ENCODE measurements at places on chromosomes 4 and X. TPM values are rescaled to one million over a fixed set of nuclear protein-coding genes. Genes with fewer than 3 reads are reported as not detected.

The STK32B gene
- 18.2 TPM for total RNA-seq

The FREM3 gene
- 0.06 TPM for total RNA-seq

The TMEM150C gene
- 7.7 TPM for total RNA-seq

The MTCP1 gene
- total RNA-seq, result 23.8 TPM

The IGSF1 gene
- total RNA-seq, result 1.4 TPM

The XAGE2 gene
- total RNA-seq, result not detected

The MAGEA10 gene
- not detected for total RNA-seq

DNA sequence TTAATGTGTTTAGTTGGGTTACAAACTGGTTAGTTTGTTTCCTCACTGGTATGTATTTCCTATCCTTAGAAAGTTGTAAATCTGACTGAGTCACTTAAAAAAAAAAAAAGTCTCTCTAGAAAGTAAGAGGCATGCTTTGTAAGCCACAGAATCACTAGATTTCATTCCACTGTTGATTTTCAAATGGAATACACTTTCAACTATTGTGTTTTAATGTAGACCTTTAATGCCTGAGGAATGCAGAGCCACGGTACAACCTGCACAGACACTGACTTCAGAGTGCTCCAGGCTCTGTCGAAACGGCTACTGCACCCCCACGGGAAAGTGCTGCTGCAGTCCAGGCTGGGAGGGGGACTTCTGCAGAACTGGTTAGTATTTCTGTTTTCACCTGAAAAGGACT, 88.6 kb downstream of the HHIP start:
- no peak for DNase-seq
- no peaks in the 10 kb centered on the region for H3K36me3 ChIP-seq
- no peak overlapping the region for H3K4me3 ChIP-seq
- H3K27ac ChIP-seq, result no peak overlapping the region
- no peaks in the 10 kb centered on the region for H3K4me1 ChIP-seq

DNA sequence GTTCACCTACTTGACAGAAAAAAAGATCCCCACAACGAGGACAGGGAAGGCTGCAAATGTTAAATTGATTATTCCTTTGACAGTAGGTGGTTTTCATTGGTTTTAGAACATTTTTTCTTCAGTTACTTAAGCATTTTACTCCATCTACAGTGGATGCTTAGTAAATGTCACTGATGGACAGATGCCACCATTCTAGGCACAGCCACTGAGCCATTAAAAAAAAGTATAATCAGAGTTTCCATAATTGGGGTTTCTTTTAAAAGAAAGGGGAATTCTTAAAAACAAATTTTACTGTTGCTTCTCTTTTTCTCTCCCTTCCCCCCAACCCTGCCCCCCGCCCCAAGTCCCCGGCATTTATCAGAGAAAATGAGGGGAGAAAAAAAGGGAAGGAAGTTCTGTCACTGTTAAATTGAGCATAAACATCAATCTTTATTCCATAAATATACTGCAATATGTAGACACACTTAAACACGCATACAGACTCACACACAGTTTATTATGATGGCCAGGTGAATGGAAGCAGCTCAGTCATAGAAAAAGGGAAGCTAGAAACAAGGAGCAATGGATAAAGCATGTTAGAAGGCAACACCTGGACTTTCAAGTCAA, 79.7 kb upstream of the PRPS2 start:
- no peak for DNase-seq
- no peaks in the 10 kb centered on the region for H3K4me1 ChIP-seq
- no peaks in the 10 kb centered on the region for H3K27me3 ChIP-seq
- H3K36me3 ChIP-seq, result no peaks in the 10 kb centered on the region
- no peak overlapping the region for H3K4me3 ChIP-seq

- H3K4me3 ChIP-seq, result no peak overlapping the region
- H3K4me1 ChIP-seq, result no peaks in the 10 kb centered on the region
- no peaks in the 10 kb centered on the region for H3K27me3 ChIP-seq
- no peak for DNase-seq
- H3K27ac ChIP-seq, result no peak overlapping the region
- H3K36me3 ChIP-seq, result no peaks in the 10 kb centered on the region
These were observed 28.1 kb downstream of the STARD8 start for GRCh38 chrX:68675571-68675970.

DNA sequence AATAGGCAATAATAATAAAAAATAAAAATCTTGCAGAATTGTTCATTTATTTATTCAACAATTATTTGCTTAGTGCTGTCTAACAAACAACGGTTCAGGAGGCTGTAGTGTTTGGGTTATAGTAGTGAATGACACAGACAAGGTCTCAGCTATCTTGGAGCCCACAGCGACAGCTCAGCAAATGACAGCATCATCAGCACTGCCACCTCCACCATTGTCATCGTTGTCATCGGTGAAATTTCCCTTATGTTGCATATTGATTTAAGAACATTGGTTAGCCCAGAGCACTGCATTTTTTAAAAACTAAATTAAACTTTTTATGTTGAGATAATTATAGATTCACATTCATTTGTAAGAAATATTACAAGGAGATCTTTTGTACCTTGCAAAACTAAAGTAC, 79.9 kb downstream of the TRAPPC11 start:
- H3K27ac ChIP-seq, result no peak overlapping the region
- H3K27me3 ChIP-seq, result no peaks in the 10 kb centered on the region
- H3K4me1 ChIP-seq, result no peaks in the 10 kb centered on the region
- DNase-seq, result no peak
- no peaks in the 10 kb centered on the region for H3K36me3 ChIP-seq

DNA sequence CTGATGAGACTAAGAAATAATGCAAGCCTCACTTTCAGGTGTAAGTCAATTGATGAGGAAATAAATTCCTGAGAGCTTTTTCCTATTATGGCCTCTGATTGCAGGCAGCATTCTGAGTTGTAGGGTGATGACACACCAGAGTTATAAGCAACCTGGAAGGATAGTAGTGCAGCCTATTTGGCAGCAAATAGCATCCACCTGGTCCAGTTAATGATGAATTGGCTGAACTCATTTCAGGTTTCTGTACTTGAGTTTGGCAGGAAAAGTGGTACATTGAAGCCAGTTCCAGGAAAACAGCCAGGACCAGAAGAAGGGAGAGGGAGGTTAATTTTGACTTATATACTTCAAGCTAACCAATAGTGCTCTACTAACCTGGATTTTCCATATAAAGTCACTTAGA, 316.8 kb downstream of the NAF1 start:
- no peaks in the 10 kb centered on the region for H3K4me1 ChIP-seq
- no peak overlapping the region for H3K27ac ChIP-seq
- H3K36me3 ChIP-seq, result no peaks in the 10 kb centered on the region
- no peak overlapping the region for H3K4me3 ChIP-seq
- DNase-seq, result no peak

GRCh38 chr4:98555798-98556445, 102.5 kb downstream of the TSPAN5 start:
- no peak overlapping the region for H3K4me3 ChIP-seq
- H3K4me1 ChIP-seq, result no peaks in the 10 kb centered on the region
- no peak for DNase-seq

DNA sequence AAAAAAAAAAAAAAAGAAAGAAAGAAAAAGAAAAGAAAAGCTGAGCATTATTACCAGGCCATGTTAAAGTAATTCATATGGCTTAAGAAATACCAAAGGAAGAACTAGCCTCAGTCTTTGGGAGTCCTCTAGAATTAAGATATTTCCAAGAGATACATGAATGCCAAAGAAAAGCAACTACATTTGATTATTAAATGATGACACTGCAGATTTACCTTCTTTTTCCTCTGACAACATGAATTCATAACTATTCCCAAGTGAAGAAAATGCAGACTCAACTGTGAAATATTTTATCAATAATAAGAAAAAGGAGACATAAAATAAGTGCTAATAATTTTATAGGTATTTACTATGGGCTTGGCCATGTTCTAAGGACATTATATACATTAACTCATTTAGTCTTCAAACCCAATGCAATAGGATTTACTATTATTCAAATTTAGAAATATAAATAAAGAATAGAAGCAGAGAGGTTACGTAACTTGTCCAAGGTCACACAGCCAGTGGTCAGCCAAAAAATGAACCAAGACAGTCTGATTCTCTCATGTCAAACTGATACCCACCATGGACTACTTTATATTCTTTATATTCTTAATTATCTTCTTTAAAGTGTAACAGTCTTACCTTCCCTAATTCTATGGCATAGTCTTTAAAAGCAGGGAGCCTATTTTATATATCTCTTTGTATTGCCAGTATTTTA, 6.9 kb downstream of the SH3D19 start:
- H3K4me1 ChIP-seq, result peaks cover 21% of the 10 kb centered on the region
- H3K4me3 ChIP-seq, result no peak overlapping the region
- DNase-seq, result no peak

DNA sequence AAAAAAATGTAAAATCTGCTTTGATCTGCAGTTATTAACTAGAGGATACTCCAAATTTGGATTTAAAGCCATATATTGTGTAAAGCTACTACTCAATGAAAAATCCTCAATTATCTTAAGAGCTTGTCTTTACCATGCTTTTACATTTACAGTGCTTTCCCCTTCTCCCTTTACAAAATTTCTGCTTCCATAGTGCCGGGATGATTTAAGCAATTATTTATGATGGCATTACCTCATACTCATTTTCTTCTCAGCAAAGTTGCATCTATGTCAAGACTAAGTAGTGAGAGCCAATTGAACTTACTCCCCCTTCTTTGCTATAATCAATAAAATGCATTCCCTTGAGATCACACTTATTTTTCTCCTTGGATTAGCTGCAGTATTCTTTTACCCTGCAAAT, 505.4 kb upstream of the AGA start:
- H3K36me3 ChIP-seq, result no peaks in the 10 kb centered on the region
- DNase-seq, result no peak
- no peaks in the 10 kb centered on the region for H3K27me3 ChIP-seq
- no peaks in the 10 kb centered on the region for H3K4me1 ChIP-seq
- H3K27ac ChIP-seq, result no peak overlapping the region

DNA sequence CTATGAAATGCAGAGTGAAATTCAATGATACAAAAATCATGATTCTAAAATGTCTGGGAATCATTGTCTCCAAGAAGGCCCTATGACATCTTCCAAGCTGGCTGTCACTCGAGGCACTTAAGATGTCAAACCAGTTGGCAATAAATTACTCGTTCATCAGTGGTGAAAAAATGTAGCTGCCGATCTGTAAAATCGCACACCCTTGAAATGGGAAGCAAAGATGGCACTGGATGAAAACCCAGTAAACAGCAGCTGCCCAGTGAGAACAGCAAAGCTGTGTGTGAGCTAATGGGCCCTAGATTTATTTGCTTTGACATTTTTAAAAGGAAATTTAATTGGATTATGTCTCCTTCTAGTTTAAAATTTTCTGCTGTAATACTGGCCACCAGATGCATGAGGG, 181.9 kb upstream of the NDP start:
- no peaks in the 10 kb centered on the region for H3K27me3 ChIP-seq
- H3K27ac ChIP-seq, result no peak overlapping the region
- no peak overlapping the region for H3K4me3 ChIP-seq
- no peak for DNase-seq
- no peaks in the 10 kb centered on the region for H3K4me1 ChIP-seq
- no peaks in the 10 kb centered on the region for H3K36me3 ChIP-seq

DNA sequence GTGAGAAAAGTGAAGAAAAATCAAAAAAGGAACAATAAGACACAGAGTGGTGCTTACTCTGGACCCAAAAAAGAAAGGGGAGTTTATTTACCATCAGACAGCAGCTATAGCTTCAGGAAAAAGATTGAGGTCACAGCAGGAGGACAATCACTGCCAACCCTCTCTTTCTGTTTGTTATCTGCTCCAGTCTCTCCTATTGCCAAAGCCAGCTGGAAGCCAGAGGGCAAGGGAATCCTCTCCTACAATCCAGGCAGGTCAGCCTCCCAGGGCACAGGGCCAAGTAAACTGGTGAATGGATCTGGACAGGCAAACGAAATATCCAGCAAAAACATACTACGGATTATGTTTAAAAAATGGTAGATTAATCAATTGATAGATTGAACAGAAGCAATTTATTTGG, 306.9 kb upstream of the SLIT2 start:
- H3K36me3 ChIP-seq, result no peaks in the 10 kb centered on the region
- no peaks in the 10 kb centered on the region for H3K4me1 ChIP-seq
- H3K27ac ChIP-seq, result no peak overlapping the region
- no peak overlapping the region for H3K4me3 ChIP-seq
- no peak for DNase-seq
- H3K27me3 ChIP-seq, result no peaks in the 10 kb centered on the region

DNA sequence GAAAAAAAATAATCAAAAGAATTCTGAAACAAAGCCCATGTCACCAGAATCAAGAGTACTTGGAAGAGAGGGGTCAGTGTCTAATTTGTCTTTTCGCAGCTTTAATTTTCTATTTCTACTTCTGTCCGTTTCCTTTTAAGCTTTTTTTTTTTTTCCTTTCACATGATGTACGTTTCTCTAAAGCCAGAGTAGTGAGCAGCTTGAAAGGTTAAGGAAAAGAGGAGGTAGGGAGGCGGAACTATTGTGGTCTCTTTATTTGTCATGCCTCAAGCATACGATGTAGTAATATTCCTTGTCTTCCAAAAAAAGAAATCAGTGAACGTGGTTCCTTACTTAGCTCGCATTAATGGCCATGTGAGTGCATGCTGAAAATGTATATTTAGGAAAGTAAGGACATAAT, 311.5 kb downstream of the TENM3 start:
- H3K27me3 ChIP-seq, result no peaks in the 10 kb centered on the region
- no peaks in the 10 kb centered on the region for H3K36me3 ChIP-seq
- H3K4me1 ChIP-seq, result no peaks in the 10 kb centered on the region
- DNase-seq, result no peak

DNA sequence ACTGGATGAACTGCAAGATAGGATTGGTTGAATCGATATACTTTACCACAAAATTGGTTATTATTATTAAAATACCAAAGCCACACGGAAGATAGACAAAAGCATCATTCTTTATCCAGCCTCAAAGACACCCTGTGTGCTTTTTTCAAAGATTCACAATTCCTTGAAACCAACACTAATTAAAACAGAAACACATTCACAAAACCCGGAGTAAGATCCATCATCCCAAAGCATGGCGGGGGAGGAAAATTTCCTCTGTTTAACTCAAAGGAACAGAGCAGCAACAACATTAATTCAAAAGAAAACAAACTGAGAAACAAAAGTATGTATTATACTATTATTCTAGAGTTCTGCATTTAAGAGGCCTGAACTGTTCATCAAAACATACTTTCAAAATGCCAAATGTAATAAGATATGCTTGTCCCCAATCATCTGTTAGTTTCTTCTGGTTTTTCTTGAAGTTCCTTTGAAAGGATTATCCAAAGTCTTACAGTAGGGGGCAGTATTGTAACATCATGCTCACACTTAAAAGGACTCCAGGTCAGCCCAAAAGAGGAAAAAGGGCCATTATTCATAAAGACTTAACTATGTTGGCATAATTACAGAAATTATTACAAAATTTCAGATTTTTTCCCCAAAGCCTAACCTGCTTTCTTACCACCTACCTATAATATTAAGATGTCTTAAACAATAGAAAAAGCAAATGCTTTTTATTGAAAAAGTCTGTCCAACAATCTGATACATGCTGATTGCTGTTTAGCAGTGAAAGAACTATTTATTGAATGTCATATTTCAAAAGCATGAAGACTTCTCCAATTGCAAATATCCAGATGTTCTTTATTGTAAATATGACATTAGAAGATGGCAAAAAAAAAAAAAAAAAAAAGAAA, 168.7 kb downstream of the SCFD2 start:
- no peaks in the 10 kb centered on the region for H3K36me3 ChIP-seq
- no peak overlapping the region for H3K27ac ChIP-seq
- DNase-seq, result peak; percentile 93
- no peaks in the 10 kb centered on the region for H3K4me1 ChIP-seq
- H3K27me3 ChIP-seq, result no peaks in the 10 kb centered on the region
- no peak overlapping the region for H3K4me3 ChIP-seq

Measured in kidney (tissue), 22 donors.